ENCODE measurements at places on chromosomes 4 and X.

- DNase-seq = peak; percentile 52
Observed at GRCh38 chrX:76253432-76253831, 80.6 kb downstream of the PBDC1 start.

DNA sequence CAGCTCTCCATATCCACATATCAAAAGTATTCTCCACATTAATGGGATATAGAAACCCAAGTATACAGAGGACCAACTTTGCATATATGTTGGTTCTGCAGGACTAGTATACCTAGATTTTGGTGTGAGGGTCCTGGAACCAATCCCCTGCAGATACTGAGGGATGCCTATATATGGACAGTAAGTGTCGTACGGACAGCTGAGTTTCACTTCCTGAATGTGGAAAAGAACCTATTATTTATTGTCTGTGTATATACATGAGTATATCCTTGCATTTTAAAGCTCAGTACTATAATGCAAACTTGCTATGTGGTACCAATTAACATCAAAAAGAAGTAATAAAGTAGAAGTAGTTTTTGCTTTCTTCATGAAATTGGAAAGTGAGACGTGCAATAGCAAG, 101.9 kb downstream of the FBXW7 start:
- no peak for DNase-seq

- no peak for DNase-seq
Observed at GRCh38 chrX:42772874-42773273, 5.1 kb downstream of the PPP1R2C start.

DNA sequence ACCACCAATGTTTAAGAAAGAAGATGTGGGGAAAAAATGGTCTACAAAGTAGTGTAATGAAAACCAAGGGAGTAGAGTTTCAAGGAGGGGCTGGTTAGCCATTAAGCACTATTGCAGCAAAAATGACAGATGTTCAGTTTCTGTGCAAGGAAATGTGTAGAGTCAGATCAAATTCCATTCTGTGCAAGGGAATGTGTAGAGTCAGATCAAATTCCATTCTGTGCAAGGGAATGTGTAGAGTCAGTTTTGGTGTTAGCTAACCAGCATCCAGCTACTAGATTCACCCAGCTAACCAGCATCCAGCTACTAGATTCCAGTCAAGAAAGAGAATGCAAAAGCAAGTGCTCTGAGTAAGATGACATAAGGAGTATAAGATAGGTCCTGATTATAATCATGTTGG, 208.8 kb downstream of the COX18 start:
- no peak for DNase-seq

- DNase-seq = no peak
Observed at GRCh38 chr4:151853034-151853433, 92.2 kb upstream of the GATB start.

DNA sequence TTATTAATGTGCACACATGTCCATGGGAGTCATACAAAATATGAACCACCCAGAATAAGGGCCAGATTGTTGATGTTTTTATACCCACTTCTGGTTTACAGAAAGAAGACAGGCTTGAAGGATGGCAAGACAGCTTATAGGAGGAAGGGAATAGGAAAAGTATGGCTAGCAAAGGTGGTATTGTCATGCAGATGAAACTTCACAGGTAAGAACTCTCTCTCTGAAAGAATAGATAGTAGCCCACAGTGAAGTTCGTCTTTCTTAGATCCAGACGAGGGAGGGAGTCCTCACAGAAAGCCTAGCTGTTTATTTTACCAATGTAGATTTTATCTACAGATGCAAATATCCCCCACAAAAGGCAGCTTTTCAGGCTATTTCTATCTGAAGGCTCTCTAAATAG, 43.7 kb upstream of the SPIN4 start:
- DNase-seq = no peak

GRCh38 chr4:85728464-85728863, 253.5 kb downstream of the ARHGAP24 start:
- no peak for DNase-seq

DNA sequence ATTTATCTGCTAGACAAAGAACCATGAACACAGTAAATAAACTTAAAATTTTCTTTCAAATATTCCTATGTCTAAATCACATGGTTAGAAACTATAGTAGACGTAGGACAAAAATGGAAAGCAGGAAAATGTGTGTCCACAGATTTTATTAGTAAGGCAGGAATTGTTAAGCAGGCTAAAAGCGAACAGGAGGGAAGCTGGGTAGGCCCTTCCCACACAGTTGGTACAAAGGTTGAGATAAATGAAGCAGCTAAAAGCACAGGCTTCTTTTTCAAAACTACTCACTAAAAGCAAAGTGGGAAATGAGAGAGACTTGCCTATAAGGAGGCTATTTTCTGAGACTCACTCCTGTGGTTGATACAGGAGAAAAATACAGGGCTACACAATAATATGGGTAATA, 108.1 kb upstream of the PABPC4L start:
- DNase-seq = no peak

Measured in MM.1S (cell line).